ENCODE measurements at places on chromosomes 3 and 15. TPM values are rescaled to one million over a fixed set of nuclear protein-coding genes. Genes with fewer than 3 reads are reported as not detected.
A peak's percentile ranks its signal among the peaks of the same experiment; 100 is the strongest.

The USP50 gene
- not detected for total RNA-seq

The P3H2 gene
- total RNA-seq = 41.9 TPM

The KAT2B gene
- 15.1 TPM for total RNA-seq

The TBC1D2B gene
- total RNA-seq = 30.7 TPM

The WDR93 gene
- not detected for total RNA-seq

The ARHGEF26 gene
- 4.6 TPM for total RNA-seq

DNA sequence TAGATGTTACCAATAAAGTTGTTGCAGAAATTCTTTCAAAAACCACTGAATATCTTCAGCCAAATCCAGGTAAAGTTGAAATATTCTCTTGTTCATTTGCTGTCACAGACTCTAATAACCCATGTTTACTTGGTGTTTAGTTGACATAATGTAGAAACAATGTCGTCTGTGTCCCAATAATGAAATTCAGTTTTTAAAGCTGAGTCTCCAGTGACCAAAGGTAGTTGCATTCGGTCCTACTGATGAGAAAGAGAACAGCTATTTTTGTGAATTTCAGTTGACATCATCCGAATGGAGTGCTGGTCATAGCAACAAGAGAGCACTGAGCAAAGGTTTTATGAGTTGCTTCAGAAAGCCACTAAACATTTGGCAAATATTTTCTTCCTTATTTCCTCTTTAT is 88.8 kb upstream of the ADAMTSL3 start:
- DNase-seq = no peak

GRCh38 chr3:30293621-30294240 is 312.7 kb upstream of the TGFBR2 start:
- no peak for DNase-seq

- peak; percentile 56 for DNase-seq
These were observed at the start of gene SPG21 for GRCh38 chr15:64989416-64990167. SPG21 (minus strand) TSS chr15:64989914; CDS start chr15:64983569, 6,345 bp downstream.

GRCh38 chr15:79003301-79003700 is 58.5 kb upstream of the CTSH start:
- no peak for DNase-seq

DNA sequence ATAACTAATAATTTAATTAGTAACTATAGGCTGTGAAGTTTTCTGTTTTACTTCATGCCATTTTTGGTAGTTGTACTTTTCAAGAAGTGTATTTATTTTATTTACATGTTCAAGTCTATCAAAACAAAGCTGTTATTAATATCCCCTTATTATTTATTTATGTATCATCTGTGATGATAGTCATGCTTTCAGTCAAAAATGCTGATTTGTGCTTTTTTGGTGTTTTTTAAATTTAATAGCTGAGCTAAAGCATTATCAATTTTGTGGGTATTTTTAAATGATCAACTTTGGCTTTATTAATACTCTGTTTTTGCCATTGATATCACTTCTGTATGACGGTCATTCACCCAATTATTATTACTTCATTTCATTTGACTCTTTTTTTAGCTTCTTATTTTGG is 1229.2 kb upstream of the CADM2 start:
- DNase-seq = no peak

DNA sequence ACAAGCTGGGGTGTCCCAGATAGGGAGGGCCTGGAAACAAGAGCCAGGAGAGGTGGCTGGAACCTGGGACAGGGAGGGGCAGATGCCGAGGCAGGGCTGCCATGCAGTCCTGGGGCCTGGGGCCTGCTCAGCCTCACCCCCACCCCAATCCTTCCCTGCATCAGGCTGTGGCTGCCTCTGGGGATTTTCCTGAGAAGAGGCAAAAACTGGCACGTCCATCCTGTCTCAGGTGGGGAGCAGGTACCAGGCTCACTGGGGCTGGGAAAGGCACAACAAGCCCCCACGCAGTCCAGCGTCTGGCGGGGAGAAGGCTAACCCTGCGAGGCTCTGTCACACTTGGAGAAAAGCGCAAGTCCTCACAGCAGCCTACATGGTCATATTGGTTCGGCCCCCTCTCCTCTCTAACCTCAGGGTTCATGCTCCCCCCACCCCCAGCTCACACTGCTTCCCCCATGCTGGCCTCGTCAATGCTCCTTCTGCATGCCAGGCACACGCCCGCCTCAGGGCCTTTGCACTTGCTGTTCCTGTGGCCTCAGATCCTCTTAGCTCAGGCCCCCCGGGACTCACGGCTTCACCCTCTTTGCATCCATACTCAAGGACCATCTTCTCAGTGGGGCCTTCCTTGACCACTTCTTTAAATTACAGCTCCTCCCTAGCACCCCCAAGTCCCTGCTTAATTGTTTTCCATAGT is 53.1 kb downstream of the LINGO1 start:
- no peak for DNase-seq

- no peak for DNase-seq
These were observed 102.7 kb downstream of the SLCO3A1 start for GRCh38 chr15:91956026-91956723.

DNA sequence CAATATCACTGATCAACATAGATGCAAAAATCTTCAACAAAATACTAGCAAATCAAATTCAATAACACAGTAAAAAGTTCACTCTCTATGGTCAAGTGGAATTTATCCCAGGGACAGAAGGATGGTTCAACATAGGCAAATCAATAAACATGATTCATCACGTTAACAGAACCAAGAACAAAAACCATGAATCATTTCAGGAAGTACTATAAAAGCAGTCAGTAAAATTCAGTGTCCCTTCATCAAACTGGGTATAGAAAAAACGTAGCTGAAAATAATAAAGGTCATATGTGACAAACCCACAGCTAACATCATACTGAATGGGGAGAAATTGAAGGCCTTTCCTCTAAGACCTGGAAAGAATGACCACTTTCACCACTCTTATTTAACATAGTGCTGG is 172.1 kb downstream of the POLR2M start:
- no peak for DNase-seq

- DNase-seq = no peak
These were observed 7.2 kb upstream of the RARB start for GRCh38 chr3:25420885-25421284.

GRCh38 chr3:126050050-126050392 is 33.9 kb downstream of the SLC41A3 start:
- DNase-seq = no peak
